RWPE2 (cell line): ENCODE measurements at places on chromosomes 4 and X.

- H3K27ac ChIP-seq = no peak overlapping the region
- H3K27me3 ChIP-seq = no peaks in the 10 kb centered on the region
- DNase-seq = no peak
Observed at GRCh38 chr4:60744767-60745166, 455.4 kb upstream of the ADGRL3 start.

DNA sequence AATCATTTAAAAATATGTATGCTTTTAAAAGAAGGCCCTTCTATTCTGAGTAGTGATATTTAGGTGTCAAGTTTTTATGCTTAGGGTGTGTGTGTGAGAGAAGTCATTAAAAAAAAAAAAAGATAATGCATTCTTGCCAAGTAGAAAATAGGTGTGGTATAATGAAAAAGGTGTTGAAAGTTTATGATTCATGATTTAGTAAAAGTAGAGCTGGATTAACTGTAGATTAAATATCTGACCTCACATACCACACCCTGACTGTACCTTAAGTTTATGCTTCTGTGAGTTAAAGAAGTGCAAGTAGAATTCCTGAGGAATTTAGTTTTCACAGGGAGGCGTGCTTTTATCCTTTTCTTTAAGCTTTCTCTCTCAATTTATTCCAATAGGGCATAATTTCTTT lies 71.1 kb downstream of the BMPR1B start:
- no peak overlapping the region for H3K4me3 ChIP-seq
- peak overlapping the region; percentile 49 for H3K27ac ChIP-seq
- no peaks in the 10 kb centered on the region for H3K27me3 ChIP-seq
- H3K4me1 ChIP-seq = peaks cover 37% of the 10 kb centered on the region
- no peak for DNase-seq

DNA sequence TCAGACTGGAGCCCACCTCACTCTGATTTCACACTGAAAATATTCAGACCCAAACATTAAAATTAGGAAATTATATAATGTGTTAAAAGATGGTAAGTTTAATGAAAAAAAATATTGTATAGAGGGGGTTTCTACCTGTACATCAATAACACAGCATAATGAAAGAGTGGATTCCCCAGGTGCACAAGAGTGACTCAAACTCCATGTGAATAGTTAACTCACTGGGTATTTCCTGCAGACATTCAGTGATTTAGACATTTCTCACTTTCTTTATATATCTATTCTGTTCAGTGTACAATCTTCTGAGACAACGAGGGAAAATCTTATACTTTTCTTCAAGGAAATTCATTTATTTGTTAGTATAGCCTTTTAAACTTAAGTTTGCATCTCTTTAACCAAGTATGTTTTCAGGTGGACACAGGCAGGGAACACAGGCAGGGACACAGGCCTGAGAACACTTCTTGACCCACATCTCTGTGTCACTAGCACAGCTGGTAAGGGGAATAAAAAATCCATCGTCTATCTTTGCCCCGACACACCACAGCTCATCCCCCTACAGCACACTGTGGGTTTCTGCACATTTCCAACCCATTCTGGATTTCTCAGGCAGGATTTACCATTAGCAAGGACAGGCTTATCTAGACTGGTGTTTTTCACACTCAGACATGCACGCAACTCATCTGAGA lies 525.5 kb upstream of the BOD1L1 start:
- H3K36me3 ChIP-seq = no peaks in the 10 kb centered on the region
- no peak for DNase-seq
- no peaks in the 10 kb centered on the region for H3K27me3 ChIP-seq

DNA sequence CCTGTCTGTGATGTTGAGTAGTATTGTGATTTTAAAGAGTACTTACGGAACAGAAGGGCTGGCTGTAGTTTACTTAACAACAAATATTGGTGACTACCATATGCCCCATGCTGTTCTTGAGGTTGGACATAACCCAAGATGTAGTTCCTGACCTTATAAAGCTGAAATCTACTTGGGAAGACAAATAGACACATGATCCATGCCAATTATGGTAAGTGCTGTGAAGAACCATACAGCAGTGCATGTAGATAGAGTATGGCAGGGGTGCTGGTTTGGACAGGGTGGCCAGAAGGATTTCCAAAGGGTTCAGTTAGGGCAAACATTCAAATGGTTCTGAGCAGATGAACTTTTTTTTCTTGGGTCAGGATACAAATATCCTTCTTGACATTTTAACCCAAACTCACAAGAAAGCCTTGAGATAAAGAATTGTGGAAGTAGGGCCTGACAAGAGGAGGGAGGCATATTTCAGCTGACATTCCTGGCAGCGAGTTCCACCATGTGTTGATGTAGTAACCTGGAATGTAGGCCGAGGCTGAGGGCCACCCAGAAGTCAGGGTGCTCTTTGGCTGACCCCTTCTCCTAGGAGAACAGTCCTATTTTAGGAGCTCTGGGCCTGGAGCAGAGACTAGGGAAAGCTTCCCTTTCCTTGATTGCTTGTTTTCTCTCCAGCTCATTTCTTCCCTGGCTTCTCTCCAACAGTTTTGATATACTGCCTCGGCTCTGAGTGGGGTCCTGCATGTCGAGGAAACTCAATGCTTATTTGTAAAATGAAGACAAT lies 74.2 kb downstream of the FREM3 start:
- H3K27me3 ChIP-seq = no peaks in the 10 kb centered on the region
- DNase-seq = no peak
- no peak overlapping the region for H3K4me3 ChIP-seq

GRCh38 chr4:150155391-150155790 lies 77.1 kb downstream of the DCLK2 start:
- H3K27ac ChIP-seq = no peak overlapping the region
- no peaks in the 10 kb centered on the region for H3K27me3 ChIP-seq
- DNase-seq = no peak
- H3K4me1 ChIP-seq = no peaks in the 10 kb centered on the region
- no peaks in the 10 kb centered on the region for H3K36me3 ChIP-seq

DNA sequence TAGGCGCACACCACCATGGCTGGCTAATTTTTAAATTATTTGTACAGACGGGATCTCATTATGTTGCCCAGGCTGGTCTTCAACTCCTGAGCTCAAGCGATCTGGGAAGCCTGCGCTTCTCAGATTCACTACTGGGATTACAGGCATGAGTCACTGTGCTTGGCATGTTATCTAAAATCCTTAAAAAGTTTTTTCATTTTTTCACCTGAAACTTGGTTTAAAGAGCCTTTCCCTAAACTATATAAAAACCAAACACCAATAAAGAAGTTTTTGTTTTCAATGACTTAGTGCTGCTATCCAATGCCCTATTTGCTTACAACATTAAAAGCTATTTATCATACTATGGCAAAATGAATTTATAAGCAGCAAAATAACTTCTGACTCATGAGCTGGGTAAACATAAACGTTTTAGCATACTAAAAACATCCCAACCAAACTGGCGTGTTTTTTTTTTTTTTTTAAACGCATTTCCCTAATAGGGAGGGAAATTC lies 127.8 kb downstream of the UBE2K start:
- H3K4me3 ChIP-seq = no peak overlapping the region
- H3K36me3 ChIP-seq = peaks cover 60% of the 10 kb centered on the region
- DNase-seq = no peak
- peaks cover 8% of the 10 kb centered on the region for H3K4me1 ChIP-seq
- no peaks in the 10 kb centered on the region for H3K27me3 ChIP-seq

DNA sequence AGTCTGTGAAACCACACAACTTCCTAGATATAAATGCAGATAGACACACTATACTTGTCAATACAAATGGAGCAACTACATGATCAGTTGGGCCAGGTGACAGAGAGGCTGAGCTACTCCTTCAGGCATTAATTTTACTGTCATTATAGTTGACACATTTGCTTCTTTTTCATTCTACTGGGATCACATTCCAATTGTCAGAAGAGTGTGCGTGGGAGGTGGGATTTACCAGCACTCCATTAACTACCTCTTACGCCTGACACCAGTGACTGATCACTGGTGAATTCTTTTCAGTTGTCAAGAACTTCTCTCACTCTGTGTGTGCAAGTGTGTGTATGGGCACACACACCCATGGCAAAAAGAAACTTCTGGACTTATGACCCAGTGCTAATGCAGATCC lies 94.2 kb upstream of the DIAPH2 start:
- no peak for DNase-seq
- H3K4me3 ChIP-seq = no peak overlapping the region
- H3K27me3 ChIP-seq = no peaks in the 10 kb centered on the region
- H3K27ac ChIP-seq = no peak overlapping the region
- H3K4me1 ChIP-seq = no peaks in the 10 kb centered on the region

GRCh38 chrX:30483996-30484395 lies 93.6 kb downstream of the TASL start:
- H3K27ac ChIP-seq = no peak overlapping the region
- no peak for DNase-seq
- H3K36me3 ChIP-seq = no peaks in the 10 kb centered on the region

DNA sequence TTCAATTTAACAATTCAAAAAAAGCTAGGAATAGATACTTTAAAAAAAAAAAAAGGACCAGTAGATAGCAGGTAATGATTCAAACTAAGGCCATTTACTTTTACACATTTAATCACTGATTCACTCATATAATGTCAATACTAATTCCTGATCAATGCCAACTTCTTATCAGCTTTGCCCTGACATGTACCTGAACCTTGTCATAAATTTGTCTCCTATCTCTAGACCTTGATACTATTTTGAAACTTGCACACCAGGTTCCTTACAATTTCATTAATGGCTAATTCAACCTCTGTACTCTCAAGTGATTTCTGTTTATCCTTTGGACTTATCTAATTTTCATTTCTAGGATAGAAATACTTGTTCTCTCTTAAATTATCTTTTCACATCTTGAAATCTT lies 55.4 kb downstream of the UGT2B4 start:
- no peaks in the 10 kb centered on the region for H3K36me3 ChIP-seq
- H3K4me1 ChIP-seq = no peaks in the 10 kb centered on the region
- DNase-seq = no peak
- no peaks in the 10 kb centered on the region for H3K27me3 ChIP-seq
- no peak overlapping the region for H3K27ac ChIP-seq
- no peak overlapping the region for H3K4me3 ChIP-seq

GRCh38 chr4:89837385-89837992 lies 528 bp upstream of the SNCA start:
- H3K27me3 ChIP-seq = peaks cover 3% of the 10 kb centered on the region
- peak; percentile 56 for DNase-seq
- H3K27ac ChIP-seq = peak overlapping the region; percentile 14
- peaks cover 6% of the 10 kb centered on the region for H3K36me3 ChIP-seq
- H3K4me3 ChIP-seq = peak overlapping the region; percentile 63

DNA sequence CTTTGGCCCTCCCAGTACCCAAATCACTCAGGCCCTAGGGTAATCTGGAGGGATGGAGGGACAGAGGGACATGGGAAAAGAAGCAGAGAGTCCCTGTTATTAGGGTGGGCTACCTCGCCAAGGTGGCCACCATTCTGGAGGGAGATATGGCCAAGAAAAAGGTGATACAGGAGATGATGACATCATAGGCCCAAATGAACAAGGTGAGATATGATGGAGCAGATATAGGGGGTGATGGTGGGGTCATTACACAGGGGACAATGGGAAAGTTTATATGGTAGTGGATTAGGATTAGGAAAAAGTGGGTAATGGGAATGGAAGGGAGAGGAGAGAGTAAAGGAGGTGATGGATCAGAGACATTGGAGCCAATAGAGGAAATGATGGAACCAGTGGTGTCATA lies 12.9 kb upstream of the SYP start:
- no peak overlapping the region for H3K4me3 ChIP-seq
- no peaks in the 10 kb centered on the region for H3K36me3 ChIP-seq
- no peaks in the 10 kb centered on the region for H3K4me1 ChIP-seq
- no peak overlapping the region for H3K27ac ChIP-seq
- H3K27me3 ChIP-seq = no peaks in the 10 kb centered on the region

DNA sequence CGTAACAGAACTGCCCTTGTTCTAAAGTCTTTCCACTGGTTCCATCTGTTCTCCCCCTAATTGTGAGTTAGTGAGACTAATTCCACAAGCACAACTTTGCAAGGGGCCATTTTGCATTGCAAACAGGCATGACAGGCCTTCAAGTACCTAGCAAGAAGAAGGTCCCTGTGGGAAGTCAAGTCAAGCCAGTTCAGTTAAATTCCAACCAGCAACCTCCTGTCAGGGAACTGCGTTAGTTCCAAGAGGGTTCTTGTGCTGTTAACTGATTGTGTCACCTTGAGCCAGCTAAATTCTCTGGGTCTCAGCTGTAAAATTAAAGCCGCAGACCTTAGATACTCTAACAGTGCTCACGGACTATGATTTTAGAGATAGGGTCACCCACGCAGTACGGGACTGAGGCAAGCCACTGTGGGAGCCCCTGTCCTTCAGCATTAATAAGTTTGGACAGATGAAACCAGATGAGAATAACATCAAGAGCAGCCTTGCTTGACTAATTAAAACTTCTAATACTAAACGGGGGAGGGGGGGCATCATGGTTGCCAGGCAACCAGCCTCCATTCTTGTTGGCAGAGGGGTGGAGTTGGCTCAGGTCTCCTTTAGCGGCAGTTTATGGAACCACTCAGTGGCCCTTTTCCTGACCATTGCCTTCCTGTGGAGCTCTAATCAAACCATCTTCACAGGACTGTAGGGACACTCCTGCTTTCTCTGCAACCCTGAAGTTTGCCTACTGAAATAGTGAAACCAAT lies 24.1 kb upstream of the TMEM150C start:
- no peak overlapping the region for H3K4me3 ChIP-seq
- H3K4me1 ChIP-seq = no peaks in the 10 kb centered on the region
- H3K27me3 ChIP-seq = no peaks in the 10 kb centered on the region
- DNase-seq = no peak
- H3K36me3 ChIP-seq = no peaks in the 10 kb centered on the region

GRCh38 chr4:124953061-124953460 lies 240.5 kb upstream of the ANKRD50 start:
- no peaks in the 10 kb centered on the region for H3K36me3 ChIP-seq
- H3K4me1 ChIP-seq = peaks cover 26% of the 10 kb centered on the region
- no peaks in the 10 kb centered on the region for H3K27me3 ChIP-seq

GRCh38 chrX:115503099-115503498 lies 57.9 kb upstream of the PLS3 start:
- DNase-seq = no peak
- H3K36me3 ChIP-seq = no peaks in the 10 kb centered on the region
- no peak overlapping the region for H3K4me3 ChIP-seq
- no peak overlapping the region for H3K27ac ChIP-seq

DNA sequence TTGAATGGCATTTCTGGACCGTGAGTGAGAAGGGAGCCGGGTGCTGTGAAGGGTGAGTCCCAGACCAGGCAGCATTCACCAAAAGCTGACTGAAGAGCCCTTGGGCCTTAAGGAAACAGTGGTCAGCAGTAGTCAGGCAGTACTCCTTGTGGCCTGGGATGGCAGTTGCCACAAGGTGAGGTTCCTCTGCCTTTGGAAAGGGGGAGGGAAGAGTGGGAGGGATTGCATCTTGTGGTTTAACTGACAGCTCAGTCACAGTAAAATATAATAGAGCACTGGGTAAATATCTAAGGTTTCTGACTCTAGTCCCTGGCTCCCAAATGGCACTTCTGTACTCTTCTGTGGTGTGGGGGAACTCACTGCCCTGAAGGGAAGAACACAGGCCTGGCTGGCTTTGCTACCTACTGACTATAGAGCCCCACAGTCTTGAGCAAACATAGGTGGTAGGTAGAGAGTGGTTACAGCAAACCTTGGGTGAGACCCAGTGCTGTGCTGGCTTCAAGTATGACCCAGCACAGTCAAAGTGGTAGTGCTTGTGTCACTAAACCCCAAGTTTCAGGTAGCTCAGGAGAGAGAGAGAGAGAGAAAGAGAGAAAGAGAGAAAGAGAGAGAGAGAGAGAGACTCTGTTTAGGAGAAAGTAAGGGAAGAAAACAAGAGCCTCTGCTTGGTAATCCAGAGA lies 154.2 kb downstream of the TEX11 start:
- no peak for DNase-seq
- H3K36me3 ChIP-seq = no peaks in the 10 kb centered on the region
- H3K4me3 ChIP-seq = no peak overlapping the region
- H3K4me1 ChIP-seq = no peaks in the 10 kb centered on the region
- H3K27ac ChIP-seq = no peak overlapping the region
